Calu3 (cell line): ENCODE measurements at places on chromosomes 2 and 18. TPM values are rescaled to one million over a fixed set of nuclear protein-coding genes. Genes with fewer than 3 reads are reported as not detected.
A peak's percentile ranks its signal among the peaks of the same experiment; 100 is the strongest.

The ZNF804A gene
- 0.09 TPM in 1 of 2 replicates, not detected in the other for total RNA-seq

- DNase-seq, result no peak
Measured at GRCh38 chr2:163264341-163264740, 425.8 kb upstream of the KCNH7 start.

The MC2R gene
- total RNA-seq, result not detected in 2 replicates

DNA sequence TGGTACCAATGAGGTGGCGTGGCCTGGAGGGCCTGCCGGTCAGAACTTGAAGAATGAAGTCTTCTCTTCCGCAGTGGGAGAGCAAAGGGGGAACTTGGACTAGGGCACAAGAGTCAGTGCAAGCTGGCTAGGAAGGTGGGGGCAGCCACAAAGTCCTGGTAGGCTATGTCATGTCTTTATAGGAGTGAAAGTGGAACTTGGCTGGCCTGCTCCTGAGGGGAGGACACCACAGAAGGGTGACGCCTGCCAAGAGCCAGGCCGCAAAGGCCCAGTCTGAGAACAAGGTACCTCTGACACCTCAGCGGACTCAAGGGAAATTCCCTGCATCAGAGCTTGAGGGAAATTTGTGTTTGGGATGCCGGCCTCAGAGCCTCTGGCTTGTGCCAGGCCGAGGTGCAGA lies 32.2 kb upstream of the MAP3K20 start:
- DNase-seq, result no peak

GRCh38 chr2:83844490-83844889 lies 614.6 kb downstream of the SUCLG1 start:
- no peak for DNase-seq

The ANO7 gene
- 7.7 and 8.0 TPM in 2 replicates for total RNA-seq

The LYG2 gene
- total RNA-seq, result not detected in 2 replicates

DNA sequence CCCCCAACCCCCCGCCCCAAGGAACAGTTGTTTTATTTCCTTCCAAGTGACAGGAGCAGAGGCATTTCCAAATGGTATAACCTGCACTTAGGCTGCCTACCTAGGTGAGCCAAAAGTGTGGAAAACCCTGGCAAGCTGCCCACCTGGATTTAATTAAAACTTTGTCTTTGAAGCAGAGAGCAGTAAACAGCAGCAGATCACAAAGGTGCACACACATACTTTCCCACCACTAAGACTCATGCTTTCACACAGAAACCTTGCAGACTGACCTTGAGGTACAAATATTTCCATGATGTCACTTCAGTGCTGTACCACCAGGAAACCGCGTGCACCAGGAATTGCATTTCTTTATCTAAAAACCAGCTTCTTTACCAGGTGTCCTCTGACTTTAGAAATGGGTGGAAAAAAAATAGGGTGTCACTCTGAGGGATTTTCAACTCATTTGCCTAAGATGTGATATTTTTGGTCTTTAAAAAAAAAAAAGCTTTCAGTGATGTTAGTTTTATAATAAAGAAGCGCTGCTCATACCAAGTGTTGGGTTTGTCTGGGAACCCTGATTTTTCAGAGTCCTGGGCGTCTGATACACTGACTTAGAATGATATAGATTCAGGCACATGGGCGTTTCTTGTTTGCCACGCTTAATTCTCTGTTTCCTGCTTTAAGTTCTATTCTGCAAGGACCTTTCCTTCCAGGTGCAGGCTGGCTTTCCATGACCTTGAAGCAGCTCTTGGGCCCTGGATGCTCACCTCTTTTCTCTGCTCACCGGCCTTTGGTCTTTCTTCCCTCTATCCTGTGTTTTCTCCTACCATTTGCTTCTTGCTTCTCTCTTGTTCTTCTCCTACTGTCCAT lies 70.7 kb upstream of the BCL2L11 start:
- no peak for DNase-seq

DNA sequence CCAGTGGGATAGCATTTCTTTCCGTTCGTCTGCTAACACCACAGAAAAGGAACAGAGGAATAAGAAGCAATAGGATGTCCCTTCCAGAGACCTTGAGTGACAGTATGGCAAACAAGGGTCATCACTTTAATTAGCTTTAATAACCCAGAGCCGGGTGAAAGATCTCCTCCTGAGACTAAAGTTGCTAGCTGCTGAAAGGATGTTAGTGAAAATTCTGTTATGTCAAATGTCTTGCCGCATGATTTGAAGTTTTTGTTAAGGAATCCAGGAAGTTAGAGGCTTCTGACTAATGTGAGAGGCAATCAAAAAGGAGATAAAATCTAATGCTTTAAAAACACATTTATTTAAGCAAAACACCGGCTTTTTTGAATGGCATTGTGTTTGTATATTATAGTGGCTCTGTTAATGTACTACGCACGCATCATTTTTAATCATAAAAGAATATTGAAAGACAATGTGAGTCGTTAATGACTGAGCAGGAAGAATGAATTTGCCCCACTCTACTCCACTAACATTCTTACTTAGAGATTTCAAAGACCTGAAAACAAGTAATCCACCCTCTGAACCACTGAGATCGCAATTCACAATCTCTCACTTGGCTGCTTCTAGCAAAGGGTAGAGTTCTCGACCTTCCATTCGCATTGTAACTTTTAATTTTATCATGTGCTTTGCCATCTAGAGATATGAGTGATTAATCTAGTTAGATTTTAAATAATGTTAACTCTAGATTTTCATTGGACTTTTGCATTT lies 536.6 kb downstream of the LRRTM4 start:
- DNase-seq, result no peak

The INHA gene
- 0.80 and 0.83 TPM in 2 replicates for total RNA-seq

The C2orf78 gene
- not detected in 2 replicates for total RNA-seq

GRCh38 chr2:189115126-189115525 lies 64.4 kb downstream of the COL5A2 start:
- DNase-seq, result no peak

GRCh38 chr2:27960237-27960912 lies 69.8 kb downstream of the BABAM2 start:
- DNase-seq, result no peak

- DNase-seq, result peak; percentile 75
Measured at GRCh38 chr2:37561615-37562569, 109.5 kb downstream of the CDC42EP3 start.

DNA sequence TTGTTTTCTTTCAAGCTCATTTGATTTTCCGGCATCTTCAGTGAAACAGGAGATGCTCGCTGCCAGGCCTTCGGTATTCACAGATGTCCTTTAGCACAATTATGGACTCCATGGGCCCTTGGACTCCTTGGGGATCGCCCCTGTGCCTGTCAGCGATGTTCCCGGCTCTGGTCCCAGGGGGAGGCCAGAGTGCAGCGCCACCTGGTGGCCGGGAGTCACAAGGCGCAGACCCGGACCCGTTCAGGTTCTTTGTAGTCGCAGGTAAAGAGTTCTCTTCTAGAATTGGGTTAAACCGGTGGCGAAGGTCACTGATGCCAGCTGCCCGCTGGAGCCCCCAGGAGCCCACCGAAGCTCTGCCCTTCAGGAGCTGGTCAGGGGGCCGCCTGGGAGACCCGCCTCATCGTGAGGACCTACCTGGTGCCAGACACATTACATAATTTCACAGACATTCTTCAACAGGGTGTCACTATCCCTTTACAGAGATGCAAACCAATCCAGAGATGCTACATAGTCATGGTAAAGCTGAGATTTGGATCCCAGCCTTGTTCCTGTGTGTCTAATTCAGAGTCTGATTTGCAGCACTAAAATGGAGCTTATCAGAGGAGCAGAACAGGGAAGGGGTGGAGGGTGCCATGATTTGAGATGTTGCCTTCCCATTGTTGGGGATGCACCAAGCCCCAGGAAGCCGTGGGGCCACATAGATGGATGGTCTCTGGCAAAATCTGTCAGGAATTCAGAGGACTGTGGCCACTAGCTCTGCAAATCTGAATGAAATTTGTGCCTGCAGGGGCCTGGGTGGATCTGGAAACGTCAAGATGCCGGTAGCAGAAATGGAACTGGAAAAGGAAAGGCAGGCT lies 6.0 kb upstream of the INPP5D start:
- peak; percentile 83 for DNase-seq

GRCh38 chr2:69384618-69385081 lies 2.4 kb downstream of the GFPT1 start:
- DNase-seq, result no peak

- DNase-seq, result no peak
Measured at GRCh38 chr2:209470-209869, 54.4 kb downstream of the SH3YL1 start.

The DYNC1I2 gene
- 66.1 and 67.1 TPM in 2 replicates for total RNA-seq
